ENCODE measurements at places on chromosomes 1 and 21.

DNA sequence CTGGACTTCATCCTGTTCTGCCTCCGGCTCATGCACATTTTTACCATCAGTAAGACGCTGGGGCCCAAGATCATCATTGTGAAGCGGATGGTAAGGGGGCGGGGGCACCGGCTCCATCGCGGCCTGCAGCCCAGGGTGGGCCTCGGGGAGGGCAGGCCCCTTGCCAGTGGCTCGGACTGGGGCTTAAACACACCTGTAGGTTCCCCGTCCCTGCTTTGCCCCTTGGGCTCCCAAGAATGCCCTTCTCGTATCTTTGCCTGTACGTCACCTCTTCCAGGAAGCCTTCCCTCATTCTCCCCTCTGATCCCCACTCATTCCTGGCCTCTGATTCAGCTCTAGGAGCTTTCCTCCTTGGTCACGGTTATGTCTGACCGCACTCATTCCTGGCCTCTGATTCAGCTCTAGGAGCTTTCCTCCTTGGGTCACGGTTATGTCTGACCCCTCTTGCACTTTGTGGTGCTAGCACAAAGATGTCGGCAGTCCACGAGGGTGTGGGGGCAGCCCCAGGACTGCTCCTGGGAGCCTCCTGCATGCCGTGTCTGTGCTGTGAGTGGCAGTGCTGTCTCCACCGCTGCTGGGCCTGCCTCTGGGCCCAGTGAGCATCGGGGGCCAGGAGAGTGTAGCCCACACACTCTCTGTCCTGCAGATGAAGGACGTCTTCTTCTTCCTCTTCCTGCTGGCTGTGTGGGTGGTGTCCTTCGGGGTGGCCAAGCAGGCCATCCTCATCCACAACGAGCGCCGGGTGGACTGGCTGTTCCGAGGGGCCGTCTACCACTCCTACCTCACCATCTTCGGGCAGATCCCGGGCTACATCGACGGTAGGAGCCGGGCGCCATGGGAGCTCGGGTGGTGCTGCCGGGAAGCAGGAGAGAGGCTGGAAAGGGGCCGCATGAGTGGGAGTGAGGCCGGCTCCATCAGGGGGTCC, 49.1 kb upstream of the LRRC3 start:
- DNase-seq = peak; percentile 14

DNA sequence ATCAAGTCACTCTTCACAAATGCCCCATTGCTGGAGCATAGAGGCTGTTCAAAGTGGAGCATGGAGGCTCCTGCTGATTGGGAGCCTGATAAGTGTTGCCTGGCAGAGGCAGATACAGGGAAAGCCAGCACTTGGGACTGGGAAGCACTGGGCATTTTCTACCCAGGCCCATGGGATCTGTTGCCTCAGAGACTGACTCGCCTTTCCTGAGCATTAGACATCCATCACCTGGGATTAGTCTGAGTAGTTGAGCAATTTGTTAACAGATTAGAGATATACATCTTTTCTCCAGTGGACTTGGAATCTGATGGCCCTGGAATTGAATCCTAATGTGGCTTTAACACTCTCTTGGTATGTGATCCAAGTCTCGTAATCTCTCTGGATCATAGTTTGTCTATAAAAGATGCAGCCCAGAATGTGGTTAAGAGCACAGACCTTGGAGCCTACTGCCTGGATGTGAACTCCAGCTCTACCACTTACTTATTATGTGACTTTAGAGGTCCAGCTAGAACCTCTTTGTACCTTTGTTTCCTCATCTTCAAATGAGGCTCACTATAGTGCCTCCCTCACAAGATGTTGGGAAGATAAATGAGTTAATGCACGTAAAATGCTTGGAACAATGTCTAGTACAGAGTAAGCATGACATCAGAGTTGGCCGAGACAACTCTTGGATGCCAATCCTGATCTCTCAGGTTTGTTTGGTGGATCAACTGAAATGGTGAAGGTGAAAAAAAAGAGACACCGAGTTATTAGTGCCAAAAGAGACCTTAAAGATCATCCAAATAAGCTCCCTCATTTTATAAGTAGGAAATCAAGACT, 38.3 kb upstream of the NRDC start:
- peak; percentile 84 for DNase-seq

GRCh38 chr1:205016075-205016474, 26.9 kb upstream of the CNTN2 start:
- no peak for DNase-seq

DNA sequence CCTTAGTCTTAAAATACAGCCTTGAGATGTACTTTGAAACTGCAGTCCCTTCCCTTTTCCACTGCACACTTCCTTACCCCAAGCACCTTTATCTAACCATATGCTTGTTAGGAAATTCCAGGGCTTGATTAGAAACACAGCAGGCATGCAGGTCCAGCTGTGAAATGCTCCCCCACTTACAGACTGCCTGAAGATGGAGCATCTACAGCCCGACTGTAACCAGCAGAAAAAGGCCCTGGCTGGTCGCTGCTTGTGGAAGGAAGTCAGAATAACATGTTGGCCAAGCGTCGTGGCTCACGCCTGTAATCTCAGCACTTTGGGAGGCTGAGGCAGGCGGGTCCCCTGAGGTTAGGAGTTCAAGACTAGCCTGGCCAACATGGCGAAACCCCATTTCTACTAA, 37.2 kb downstream of the VN1R5 start:
- DNase-seq = peak; percentile 6

- DNase-seq = no peak
Observed at GRCh38 chr21:29610779-29611360, 312.1 kb downstream of the BACH1 start.

GRCh38 chr21:41620982-41621381, 113.0 kb upstream of the TMPRSS2 start:
- DNase-seq = peak; percentile 68

- DNase-seq = no peak
Observed at GRCh38 chr1:147556643-147557042, 15.3 kb downstream of the BCL9 start.

DNA sequence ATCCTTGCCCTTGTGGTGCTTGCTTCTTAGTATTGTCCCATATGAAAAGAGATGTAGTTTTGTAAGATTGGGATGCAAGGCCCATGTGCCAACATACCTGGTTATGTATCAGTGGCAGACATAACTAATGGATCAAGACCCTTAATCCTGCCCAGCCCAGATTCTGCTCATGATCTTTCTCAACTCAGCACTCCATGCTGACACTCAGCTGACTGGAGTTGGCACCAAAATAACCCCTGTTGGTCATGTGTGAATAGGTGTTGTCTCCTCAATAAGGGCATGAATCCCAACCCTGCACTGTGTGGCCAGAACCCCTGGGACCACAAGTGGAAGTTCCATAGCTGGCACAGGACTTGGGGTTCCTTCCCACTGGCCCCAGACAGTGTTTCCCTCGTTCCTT, 13.9 kb upstream of the CNR2 start:
- DNase-seq = no peak

DNA sequence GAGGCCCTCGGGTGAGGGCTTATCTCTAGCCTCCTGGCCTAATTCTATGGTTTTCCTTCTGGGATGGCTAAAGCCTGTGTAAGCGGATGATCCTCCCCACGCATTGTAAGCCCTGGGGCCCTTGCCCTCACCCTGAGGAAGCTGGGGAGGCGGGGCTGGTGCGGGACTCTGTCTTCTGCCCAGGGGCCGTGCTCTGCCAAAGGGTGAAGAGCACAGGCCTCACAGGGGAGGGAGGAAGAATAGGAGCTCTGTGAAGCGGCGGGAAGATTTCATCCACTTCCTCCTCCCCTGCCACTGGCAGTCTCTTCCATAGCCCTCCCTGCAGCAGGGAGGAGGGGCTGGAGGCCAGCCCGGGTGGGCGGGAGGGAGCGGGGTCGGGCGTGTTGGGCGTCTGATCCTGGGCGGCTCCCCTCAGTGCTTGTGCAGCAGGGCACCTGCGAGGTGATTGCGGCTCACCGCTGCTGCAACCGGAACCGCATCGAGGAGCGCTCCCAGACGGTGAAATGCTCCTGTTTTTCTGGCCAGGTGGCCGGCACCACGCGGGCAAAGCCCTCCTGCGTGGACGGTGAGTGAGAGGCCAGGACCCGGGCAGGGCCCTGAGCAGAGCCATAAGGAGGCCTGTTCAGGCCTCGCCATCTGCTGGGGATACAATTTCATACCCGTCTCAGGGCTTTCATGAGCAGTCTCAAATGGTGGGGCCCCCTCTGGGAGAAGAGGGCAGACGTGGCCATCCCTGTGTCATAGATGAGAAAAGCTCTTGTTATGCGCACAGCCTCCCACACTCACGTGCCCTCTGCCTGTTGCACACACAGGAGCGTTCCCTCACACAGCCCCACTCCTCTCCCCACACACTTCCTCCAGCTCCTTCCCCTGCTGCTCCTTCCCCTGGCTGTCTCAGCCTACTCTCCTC, 7.7 kb upstream of the PPM1J start:
- DNase-seq = peak; percentile 47

GRCh38 chr1:25705699-25706098, 89.1 kb downstream of the MAN1C1 start:
- DNase-seq = no peak

DNA sequence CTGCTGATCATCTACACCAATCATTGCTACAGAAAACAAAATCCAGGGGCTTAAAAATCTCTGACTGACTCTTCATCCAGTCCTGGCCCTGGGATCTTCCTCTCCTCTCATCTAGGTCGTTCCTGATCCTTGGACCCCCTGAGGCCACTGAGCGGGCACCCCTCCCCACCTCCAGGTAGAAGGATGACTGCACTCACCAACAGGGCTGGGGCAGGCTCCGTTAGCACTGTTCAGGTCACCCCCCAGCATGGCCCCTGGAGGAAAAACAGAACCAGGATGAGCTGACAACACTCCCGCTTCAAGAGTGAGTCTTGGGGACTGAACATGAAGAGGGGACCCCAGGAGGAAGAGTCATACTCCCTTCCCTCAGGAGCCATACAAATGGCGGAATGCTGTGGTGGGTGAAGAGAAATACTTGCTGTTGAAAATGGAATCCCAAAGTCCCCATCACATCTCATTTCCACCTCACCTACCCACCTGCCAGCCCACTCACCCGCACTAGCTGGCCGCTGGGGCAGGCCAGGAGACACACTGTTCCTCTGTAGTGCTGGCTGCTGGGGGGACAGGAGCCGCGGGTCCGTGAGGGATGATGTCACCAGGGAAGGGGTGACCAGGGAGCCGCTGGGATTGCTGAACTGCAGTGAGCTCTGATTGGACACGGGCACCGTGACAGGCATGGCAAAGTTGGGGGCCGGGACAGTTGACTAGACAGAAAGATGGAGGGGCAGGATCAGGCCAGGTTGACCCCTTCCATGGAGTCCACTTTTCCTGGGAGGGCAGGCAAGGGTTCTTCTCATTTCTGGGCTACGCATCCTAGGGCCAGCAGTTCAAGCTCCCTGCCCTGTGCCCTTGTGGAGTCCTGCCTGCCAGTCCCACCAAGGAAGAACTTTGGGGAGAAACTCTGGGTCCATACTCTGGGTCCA, 21.2 kb downstream of the MEF2D start:
- no peak for DNase-seq
